ENCODE measurements at places on chromosomes 7 and 10. TPM values are rescaled to one million over a fixed set of nuclear protein-coding genes. Genes with fewer than 3 reads are reported as not detected.

POLD2 gene
- 291 TPM for total RNA-seq

GIMAP4 gene
- total RNA-seq: 57.3 TPM

TAS2R41 gene
- total RNA-seq: not detected

ACBD7 gene
- total RNA-seq: 0.80 TPM

AMPH gene
- not detected for total RNA-seq

FAM25G gene
- not detected for total RNA-seq

SGCE gene
- total RNA-seq: 0.70 TPM

ARL5B gene
- total RNA-seq: 9.0 TPM

SSC4D gene
- 0.55 TPM for total RNA-seq

CADPS2 gene
- total RNA-seq: not detected

MINDY3 gene
- total RNA-seq: 23.4 TPM

TMEM196 gene
- total RNA-seq: not detected

SPRN gene
- total RNA-seq: not detected

SLC26A3 gene
- not detected for total RNA-seq

PTPRN2 gene
- 0.42 TPM for total RNA-seq

LEP gene
- total RNA-seq: not detected

ORAI2 gene
- 68.9 TPM for total RNA-seq

SUN3 gene
- total RNA-seq: not detected

PALS2 gene
- 36.6 TPM for total RNA-seq

ACSM6 gene
- total RNA-seq: not detected

ZNF800 gene
- 43.8 TPM for total RNA-seq

ABLIM1 gene
- total RNA-seq: 45.8 TPM

PLPP4 gene
- not detected for total RNA-seq

TCERG1L gene
- total RNA-seq: 0.93 TPM

MOGAT3 gene
- not detected for total RNA-seq

PHKG1 gene
- total RNA-seq: 1.2 TPM

ZNF789 gene
- 12.5 TPM for total RNA-seq

CALML3 gene
- total RNA-seq: not detected

AKR1C8 gene
- total RNA-seq: not detected

PGAM1 gene
- total RNA-seq: 1,097 TPM

PPP1R17 gene
- total RNA-seq: not detected

MINDY4 gene
- 2.4 TPM for total RNA-seq

MMRN2 gene
- total RNA-seq: not detected

RBP3 gene
- not detected for total RNA-seq

PRKAR2B gene
- 1.2 TPM for total RNA-seq
